ENCODE measurements at places on chromosomes 3 and 15. TPM values are rescaled to one million over a fixed set of nuclear protein-coding genes. Genes with fewer than 3 reads are reported as not detected.

ATP13A4 gene
- total RNA-seq: 1.3 TPM

DNA sequence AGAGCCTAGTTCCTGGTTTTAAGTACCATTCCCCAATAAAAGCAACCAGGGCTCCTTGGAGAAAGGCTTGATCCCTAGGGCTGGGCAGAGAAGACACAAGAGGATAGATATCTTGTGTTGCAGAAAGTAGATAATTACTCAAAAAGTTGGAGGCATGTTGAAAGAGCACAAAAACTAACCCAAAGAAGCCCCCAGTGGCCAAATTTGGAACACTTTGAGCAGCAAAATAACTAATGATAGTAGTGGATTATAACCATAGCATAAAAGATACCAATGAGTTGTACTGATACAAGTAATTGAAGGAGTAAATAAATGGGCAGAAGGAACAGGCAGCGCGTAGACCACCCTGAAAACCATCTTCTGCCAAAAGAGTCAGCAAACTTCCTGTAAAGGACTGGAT, 12.0 kb downstream of the EXOSC7 start:
- peaks cover 27% of the 10 kb centered on the region for H3K4me1 ChIP-seq
- no peaks in the 10 kb centered on the region for H3K27me3 ChIP-seq
- no peak overlapping the region for H3K27ac ChIP-seq
- H3K36me3 ChIP-seq: peaks cover 22% of the 10 kb centered on the region
- no peak overlapping the region for H3K4me3 ChIP-seq
- peak; percentile 35 for DNase-seq

DNA sequence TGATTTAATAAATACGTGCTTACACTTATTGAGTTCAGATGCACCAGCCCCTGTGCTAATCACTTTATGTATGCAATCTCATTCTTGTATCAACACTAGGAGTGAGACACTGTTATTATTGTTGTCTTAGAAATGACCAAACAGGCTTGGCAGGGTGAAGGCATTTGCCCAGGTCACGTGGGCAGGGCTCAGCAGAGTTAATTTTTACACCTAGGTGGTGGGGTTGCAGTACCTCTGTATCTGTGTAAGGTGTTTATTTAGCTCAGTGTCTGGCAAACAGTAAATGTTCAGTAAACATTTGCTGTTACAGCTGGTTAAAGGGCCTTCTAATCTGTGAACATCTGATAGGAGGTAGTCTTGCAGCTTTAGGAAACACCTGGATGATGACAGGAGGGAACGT, 200.0 kb downstream of the CACNA2D3 start:
- no peak overlapping the region for H3K27ac ChIP-seq
- H3K4me3 ChIP-seq: no peak overlapping the region
- H3K27me3 ChIP-seq: no peaks in the 10 kb centered on the region

- no peak overlapping the region for H3K27ac ChIP-seq
- H3K4me3 ChIP-seq: no peak overlapping the region
- H3K4me1 ChIP-seq: peaks cover 18% of the 10 kb centered on the region
- no peaks in the 10 kb centered on the region for H3K36me3 ChIP-seq
- no peaks in the 10 kb centered on the region for H3K27me3 ChIP-seq
- peak; percentile 69 for DNase-seq
Observed at GRCh38 chr3:143825513-143825912, 22.8 kb downstream of the SLC9A9 start.

VWA5B2 gene
- total RNA-seq: 0.14 TPM
